Activated T-cell treated with anti-CD3 and anti-CD28 coated beads, Interleukin-2, amount 50 U/mL, for 1 hour (primary cell): ENCODE measurements at places on chromosomes 5 and 9.

- DNase-seq: peak; percentile 48
Observed at GRCh38 chr5:343461-344401, 22.2 kb downstream of the AHRR start.

DNA sequence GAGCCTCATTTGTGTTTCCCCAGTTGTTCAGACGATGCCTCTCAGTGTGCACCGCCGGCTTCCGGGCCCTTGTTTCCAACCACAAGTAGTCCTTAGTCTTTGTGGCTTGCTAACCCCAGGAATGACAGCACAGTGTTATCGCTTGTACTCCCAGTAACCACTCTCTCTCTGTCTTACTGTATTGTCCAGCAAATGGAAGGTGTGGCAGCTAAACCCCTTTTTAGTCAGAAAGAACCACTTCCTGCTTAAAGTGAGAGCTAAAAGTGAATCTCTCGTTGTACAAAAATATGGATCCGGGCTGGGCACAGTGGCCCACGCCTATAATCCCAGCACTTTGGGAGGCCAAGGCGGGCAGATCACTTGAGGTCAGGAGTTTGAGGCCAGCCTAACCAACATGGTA lies 61.3 kb downstream of the ENC1 start:
- DNase-seq: peak; percentile 32

DNA sequence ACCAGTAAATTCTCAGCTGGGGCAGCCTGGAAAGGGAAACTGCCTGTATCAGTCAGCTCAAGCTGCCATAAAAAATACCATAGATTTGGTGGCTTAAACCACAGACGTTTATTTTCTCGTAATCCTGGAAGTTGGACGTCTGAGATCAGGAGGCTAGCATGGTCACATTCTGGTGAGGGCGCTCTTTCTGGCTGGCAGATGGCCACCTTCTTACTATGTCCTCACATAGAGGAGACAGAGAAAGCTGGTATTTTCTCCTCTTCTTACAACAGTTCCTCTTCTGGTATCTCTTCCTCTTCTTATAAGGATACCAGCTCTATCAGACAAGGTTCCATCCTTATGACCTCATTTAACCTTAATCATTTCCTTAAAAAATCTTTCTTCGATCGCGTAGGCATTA lies 50.5 kb upstream of the RFX3 start:
- DNase-seq: no peak

- no peak for DNase-seq
Observed at GRCh38 chr5:100668511-100668910, 133.3 kb downstream of the FAM174A start.

GRCh38 chr9:121272401-121272948 lies 4.5 kb downstream of the GSN start:
- no peak for DNase-seq
